ENCODE measurements at places on chromosomes 5 and 9. TPM values are rescaled to one million over a fixed set of nuclear protein-coding genes. Genes with fewer than 3 reads are reported as not detected.

Gene RASGRF2
- total RNA-seq = 1.6 TPM

Gene HAVCR1
- not detected for total RNA-seq

DNA sequence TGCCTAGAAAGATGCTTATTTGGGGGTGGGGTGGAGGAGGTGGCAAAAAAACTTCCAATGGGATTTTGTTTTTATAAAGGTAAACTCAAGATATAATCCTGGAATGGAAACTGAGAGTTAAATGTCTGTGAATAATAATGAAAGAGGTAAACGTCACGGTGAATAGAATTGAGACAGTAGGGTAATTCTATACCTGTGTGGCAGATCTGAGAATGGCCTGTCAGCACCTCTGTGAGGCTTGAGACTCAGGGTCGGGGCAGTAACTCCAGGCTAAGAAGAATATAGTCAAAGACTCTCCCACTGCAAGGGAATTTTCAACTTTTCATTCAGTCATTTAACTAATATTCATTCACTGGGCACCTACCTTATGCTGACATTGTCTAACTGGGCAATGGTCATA, 581.2 kb upstream of the ZNF608 start:
- DNase-seq = no peak

DNA sequence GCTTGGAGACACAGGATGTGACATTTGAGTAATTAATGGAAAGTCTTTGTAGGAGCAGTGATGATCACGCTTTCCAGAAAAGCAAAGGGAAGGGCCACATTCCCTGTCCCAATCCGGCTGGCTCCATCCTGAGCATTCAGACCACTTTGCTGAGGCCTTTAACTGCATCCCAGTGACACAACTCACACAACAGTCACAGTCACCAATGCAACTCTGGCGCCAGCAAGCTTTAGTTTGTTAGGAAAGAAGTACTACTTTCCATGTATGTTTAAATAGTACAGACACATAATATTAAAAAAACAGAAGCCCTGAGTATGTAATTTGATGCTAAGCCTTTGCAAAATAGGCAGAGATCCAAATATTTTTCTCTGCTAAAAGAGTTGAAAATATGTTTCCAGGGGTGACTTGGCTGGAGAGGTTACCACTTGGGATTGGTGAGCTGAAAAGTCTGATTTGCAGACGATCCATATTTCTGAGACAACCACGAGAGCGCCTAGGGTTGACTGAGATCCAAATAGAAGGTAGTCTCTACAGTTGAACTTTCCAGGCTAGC, 31.7 kb upstream of the GAS1 start:
- no peak for DNase-seq

Gene PTPRD
- 4.9 TPM for total RNA-seq

Measured in body of pancreas (tissue), 4 donors.